ENCODE measurements at places on chromosomes 6 and 20. TPM values are rescaled to one million over a fixed set of nuclear protein-coding genes. Genes with fewer than 3 reads are reported as not detected.

DNA sequence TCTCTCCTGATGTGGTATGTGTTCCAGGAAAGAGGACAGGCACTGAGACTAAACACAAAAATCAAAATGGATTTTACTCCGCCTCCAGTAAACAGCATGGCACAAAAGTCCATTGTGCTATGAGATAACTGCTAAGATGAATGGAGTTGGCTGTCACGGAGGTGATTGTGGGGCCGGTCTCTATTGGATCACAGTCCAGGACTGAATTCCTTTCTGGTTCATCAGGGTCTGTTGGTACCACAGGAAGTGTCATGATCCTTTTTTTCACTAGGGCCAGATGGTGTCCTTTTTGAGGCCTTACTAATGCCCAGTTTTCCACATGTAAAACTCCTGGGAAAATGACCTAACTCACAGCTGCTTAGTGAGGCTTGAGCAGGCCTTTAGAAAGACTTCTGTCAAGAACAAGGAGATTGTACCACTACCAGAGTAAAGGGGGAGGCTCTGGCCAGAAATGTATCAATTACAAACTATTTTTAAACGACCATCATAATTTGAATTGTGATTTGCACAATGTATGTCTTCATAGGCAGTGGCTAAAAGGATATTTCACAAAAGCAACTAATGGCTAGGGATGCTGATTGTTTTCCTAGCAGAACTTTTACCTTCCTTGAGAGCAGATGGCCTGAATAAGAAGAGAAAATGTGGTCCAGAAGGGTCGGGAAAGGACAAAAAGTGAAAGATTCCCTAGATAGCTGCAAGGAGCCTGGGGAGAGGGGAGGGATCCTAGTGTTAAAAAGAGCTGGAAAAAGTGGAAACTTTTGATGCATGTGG lies 192.2 kb upstream of the POU3F2 start:
- no peak for DNase-seq

The PGC gene
- not detected for total RNA-seq

- no peak for DNase-seq
Measured at GRCh38 chr6:31075528-31075927, 36.8 kb downstream of the C6orf15 start.

The HLA-DOB gene
- 0.56 TPM for total RNA-seq

GRCh38 chr6:85300581-85300980 lies 149.3 kb upstream of the NT5E start:
- DNase-seq = no peak

GRCh38 chr6:45946352-45946751 lies 69.3 kb downstream of the CLIC5 start:
- DNase-seq = no peak

DNA sequence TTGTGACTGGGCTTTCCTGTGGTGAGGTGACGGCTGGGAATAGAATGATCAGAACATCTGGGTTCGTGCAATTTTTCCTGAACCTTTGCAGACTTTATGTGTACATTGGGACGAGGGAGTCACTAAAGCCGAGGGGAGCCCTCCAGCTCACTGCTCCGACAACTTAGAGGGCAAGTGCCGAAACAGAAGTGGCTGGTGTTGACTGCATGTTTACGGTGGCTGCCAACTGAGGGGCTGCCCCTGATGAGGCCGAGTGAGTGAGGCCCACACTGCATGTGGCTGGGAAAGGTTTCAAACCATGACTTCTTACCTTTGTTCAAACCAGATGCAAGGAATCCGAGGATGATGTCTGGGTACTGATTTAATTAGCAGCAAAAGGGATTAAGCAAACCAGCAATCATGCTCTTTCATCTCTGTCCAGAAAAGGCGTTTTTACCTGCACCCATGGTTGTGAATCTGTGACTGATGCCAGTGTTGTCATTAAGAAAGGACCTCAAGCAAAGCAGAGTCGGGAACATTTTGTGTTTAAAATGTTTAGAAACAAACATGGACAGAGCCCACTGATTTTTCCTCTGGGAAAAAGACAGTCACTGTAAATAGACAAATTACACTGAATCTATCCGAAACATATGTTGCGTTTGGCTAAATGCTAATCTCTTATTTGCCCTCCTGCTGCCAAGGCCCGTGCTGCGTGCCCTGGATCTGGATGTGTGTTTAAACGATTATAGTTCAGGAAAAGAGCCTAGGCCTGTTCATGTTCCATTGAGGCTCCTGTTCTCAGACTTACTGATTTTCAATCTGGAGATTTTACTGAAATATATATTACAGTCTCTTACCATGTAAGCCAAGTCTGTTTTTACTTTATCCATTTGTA lies 105.1 kb downstream of the UST start:
- no peak for DNase-seq

The RBPJL gene
- total RNA-seq = not detected

GRCh38 chr6:64084185-64084663 lies 448.6 kb downstream of the PHF3 start:
- DNase-seq = no peak

- no peak for DNase-seq
Measured at GRCh38 chr20:46551522-46552381, 1.3 kb upstream of the OCSTAMP start.

- no peak for DNase-seq
Measured at GRCh38 chr20:34300809-34301586, 2.2 kb downstream of the AHCY start.

The RIMS4 gene
- 1.7 TPM for total RNA-seq

The GPLD1 gene
- total RNA-seq = 4.4 TPM

DNA sequence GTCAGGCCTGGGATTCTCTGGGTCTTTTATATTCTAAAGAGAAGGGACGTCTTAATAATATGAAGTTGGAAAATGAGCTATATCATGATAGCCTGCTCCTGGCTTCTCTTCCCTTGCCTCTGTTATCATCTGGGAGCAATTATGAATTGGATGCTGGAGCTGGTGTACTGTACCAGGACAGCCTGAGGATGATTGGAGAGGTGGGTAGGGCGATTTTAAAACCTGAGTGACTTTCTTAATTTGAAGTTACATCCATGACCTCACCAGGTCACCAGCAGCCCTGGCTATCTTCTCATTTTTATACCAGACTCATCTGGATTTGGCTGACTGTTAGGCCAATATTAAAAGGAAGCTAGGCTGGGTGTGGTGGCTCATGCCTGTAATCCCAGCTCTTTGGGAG lies 317.6 kb downstream of the CLIC5 start:
- DNase-seq = no peak

The CDYL gene
- total RNA-seq = 63.7 TPM

DNA sequence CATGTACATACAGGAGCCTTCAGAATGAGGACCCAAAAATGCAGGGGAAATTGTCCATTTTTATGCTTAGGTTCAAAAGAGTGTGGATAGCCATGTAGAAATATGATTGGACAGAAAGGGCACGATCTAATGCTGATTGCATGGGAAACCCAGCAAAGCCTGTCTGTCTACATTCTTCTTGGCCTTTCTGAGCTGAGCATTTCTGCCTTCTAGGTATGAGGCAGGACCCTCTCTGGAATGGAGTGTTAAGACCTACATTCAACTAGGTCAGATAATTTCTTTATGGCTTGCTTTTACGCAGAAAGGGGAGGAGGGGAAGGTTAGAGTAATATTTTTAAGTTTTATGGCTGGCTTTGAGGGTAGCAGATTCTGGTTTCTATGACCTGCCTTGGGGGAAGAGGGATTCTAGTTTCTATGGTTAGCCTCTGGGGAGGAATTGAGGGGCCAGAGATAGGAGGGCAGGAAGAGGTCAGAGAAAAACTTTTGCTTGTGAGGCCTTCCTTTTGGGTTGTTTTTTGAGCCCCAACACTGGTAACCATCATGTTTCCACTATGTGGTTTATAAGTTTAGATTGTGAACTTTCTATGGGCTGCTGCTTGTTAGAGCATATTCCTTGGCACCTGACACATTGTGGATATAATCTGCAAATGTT lies 63.5 kb downstream of the LYRM2 start:
- DNase-seq = no peak

The VARS2 gene
- 33.8 TPM for total RNA-seq

- no peak for DNase-seq
Measured at GRCh38 chr6:118665011-118665410, 13.6 kb upstream of the CEP85L start.

The IL17F gene
- not detected for total RNA-seq

- DNase-seq = no peak
Measured at GRCh38 chr6:70531133-70531532, 35.6 kb upstream of the SDHAF4 start.

The CCN6 gene
- total RNA-seq = not detected

DNA sequence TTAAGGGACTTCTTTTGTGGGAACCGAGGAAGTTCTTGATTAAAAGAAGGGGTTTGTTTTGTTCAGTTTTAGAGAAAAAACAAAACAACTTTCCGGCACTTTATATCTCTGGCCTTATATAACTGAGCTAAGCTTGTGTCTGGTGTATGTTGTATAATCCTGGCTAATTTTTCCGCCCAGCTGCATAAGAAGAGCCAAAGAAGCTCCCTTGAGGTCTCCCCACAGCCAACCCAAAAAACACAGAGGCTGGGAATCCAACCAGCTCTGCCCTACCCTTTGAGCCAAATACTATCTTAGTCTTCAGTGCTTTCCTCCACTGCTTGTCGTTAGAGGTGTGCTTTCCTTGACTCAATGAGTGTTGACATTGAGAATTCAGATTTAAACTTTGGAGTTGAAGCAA lies 45.5 kb upstream of the RNF146 start:
- no peak for DNase-seq
